ENCODE measurements at places on chromosomes 1 and 21. TPM values are rescaled to one million over a fixed set of nuclear protein-coding genes. Genes with fewer than 3 reads are reported as not detected.

CD160 gene
- not detected for total RNA-seq

DNA sequence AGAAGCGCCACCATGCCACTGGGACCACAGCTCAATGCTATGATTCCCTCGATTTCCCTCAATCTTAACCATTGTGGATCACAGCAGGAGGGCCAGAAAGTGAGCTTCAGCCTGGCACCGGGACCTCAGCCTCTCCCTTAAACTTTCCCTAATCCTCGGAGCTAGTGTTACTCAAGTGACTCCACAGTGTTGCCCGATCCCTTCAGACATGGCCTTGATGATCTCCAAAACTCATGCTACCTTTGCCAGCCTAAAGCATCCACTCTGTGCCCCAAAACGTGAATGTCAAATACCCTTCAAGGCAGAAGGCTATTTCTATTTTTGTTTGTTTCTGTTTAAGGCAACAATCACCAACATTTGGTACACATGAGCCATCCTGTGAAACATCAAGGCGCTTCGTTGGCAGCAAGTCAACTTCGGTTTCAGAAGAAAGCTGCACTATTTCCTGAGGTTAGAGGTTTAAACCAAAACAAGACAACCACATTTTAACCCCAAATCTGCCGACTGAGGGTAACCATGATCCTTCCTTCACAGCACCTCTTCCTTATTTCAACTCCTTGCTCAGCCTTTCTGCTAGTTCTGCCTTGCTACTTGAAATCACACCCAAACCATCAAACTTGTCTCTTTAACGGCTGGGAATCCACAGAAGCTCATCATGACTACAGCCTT lies 94.4 kb upstream of the KRTAP19-8 start:
- no peak for DNase-seq

DNA sequence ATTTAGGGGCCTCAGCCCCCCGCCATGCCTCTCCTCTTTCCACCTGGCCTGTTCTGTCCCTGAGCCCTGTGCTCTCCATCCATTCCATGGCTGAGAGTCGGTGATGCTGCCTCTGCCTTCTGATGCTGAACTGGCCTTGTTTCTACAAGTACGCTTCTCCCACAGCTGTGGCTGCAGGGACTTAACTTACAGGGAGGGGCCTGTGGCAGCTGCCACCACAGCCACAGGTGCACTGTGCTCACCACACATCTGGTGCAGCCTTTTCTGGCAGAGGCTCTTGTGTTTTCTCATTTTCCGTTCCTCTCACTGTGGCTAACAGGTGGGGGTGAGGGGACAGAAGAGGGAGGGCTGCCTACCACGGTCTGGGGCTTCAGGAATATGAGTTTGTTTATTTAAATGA lies 4.2 kb downstream of the FMO1 start:
- DNase-seq = no peak

DNA sequence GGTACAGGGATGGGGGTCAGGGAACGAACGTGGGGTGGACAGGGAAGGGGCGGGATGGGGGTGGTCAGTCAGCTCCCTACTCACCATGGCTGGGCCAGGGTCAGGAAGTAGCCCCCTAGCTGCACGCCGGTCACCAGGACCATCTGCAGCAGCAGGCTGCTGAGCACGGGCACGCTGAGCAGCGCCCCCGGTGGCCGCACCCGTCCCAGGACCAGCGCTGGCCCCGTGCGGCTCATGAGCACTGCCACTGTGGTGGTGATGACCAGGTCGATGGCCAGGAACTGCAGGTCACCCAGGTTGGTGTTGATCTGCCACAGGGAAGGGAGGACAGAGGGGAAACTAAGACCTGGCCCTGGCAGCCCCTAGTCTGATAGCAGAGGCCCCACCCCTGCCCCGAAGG lies 6.5 kb upstream of the MFAP2 start:
- DNase-seq = no peak
